ENCODE measurements at places on chromosomes 5 and 9. TPM values are rescaled to one million over a fixed set of nuclear protein-coding genes. Genes with fewer than 3 reads are reported as not detected.

Gene MLANA
- not detected for total RNA-seq

Gene CCNO
- total RNA-seq = 0.33 TPM

Gene SLC36A2
- not detected for total RNA-seq

Gene FOXD4L5
- total RNA-seq = not detected

Gene AK8
- not detected for total RNA-seq

Gene ZNF454
- total RNA-seq = 1.1 TPM

Gene PCDHGA6
- total RNA-seq = 7.2 TPM

Gene FAM151B
- 1.6 TPM for total RNA-seq

Gene KLF4
- total RNA-seq = 1.2 TPM

Gene OR1J1
- total RNA-seq = not detected

Gene FAM221B
- total RNA-seq = not detected

Gene MEGF10
- 4.6 TPM for total RNA-seq

Gene TMC1
- total RNA-seq = 0.33 TPM

Gene FUT7
- not detected for total RNA-seq

Gene LVRN
- total RNA-seq = 0.10 TPM

Gene LCN6
- total RNA-seq = not detected

Gene ISOC1
- 12.5 TPM for total RNA-seq

Gene ECSCR
- total RNA-seq = 359 TPM

Gene PCDHGB7
- 15.7 TPM for total RNA-seq

Gene BTNL3
- not detected for total RNA-seq

Gene FIBCD1
- 0.29 TPM for total RNA-seq

Gene TLX3
- not detected for total RNA-seq

Gene HTR4
- 0.10 TPM for total RNA-seq

Gene CSNK1G3
- 55.5 TPM for total RNA-seq

Gene LCN9
- not detected for total RNA-seq

Gene FABP6
- total RNA-seq = not detected

Gene GRM6
- total RNA-seq = not detected

Gene DCANP1
- total RNA-seq = not detected

Gene TOR2A
- total RNA-seq = 9.2 TPM

Gene PCDHB12
- total RNA-seq = 0.76 TPM

Gene ZNF483
- 2.9 TPM for total RNA-seq

Gene OMD
- total RNA-seq = under 0.01 TPM

Gene NIPBL
- 21.2 TPM for total RNA-seq

Gene CDX1
- not detected for total RNA-seq

Gene BNC2
- 29.0 TPM for total RNA-seq

Gene FCN1
- not detected for total RNA-seq

Gene CNTNAP3B
- 163 TPM for total RNA-seq

Gene PPP2CA
- 92.1 TPM for total RNA-seq

Gene CARD19
- total RNA-seq = 90.8 TPM

Gene PCDHB2
- total RNA-seq = 1.6 TPM

Gene ARHGAP26
- 33.1 TPM for total RNA-seq

Gene MCTP1
- 171 TPM for total RNA-seq

Gene DMRT3
- not detected for total RNA-seq

Gene CDKN2B
- total RNA-seq = 9.1 TPM

Gene FOXD4L3
- total RNA-seq = not detected

Gene LRRC19
- not detected for total RNA-seq

Gene HMGCS1
- 14.0 TPM for total RNA-seq
